CD4-positive, alpha-beta T cell treated with Interleukin-2 at 100 ng/mL for 4 hours (primary cell): ENCODE measurements at places on chromosomes 3 and 15.

DNA sequence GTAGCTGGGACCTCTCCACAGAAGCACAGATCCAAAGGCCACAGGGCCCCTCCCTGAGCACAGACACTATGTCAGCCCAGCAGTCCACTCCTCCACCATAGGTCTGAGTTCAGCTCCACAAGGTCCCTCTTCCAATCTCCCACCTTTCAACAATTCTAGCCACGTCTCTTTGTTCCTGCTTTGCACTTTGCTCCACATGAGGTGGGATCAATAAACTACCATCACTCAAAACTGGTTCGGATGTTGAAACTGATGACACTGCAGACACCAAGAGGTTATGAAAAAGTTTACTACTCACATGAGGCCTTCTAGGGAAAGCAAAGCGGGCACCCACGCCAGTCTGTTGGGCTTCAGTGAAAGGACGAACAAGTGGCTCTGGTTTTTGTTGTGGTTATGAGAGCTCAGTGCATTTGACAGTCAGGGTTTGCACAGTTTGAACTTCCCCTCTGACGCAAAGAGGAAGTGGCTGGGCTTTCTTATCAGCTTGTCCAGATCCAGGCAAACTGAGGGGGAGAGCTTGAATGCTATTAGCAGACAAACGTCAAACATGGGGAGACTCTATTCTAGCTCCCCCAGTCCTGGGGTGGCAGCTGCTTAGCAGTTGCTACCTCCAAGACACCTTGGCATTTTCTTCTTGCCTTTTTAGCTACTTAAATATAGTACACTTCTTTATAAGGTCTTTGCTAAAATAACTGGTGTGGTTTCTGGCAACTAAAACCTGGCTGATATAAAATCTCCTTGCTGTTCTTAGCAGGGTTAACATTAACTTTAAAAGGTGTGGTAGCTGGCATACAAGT is 37.8 kb downstream of the ZNF445 start:
- peak; percentile 49 for DNase-seq

DNA sequence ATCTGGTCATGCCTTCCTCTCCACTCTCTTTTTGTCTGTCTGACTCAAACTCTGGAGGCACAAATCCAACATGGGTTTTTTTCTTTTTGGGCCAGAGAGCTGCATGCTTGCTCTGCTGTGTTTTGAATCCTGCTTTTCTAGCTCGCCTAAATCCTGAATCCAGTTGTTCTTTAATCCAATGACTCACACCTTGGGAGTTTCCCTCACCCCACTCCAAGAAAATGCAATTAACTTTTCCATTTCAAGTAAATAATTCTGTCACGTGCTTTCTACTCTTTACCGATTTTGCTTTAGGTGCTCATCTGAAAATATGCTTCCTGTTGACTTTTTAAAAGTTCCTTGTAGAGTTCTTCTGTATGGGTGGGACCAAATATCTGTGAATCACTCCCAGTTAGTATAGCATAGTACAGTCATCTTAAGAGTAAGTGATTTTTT is 47.6 kb downstream of the SLMAP start:
- DNase-seq, result peak; percentile 57

DNA sequence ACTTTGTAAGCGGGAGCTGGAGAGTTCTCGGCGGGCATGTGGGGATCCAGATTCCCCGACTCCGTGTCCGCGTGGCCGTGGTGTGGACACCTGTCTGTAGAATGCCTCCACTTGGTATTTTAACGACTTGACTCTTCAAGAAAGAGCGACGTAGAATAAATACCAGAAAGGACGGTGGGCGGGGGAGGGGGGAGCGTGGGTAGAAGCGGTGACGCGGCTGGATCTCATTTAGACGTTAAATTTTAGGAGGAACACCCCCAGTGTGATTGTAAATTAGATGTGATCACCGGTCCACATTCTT is 620 bp upstream of the PYGO1 start:
- no peak for DNase-seq

GRCh38 chr3:132381348-132381944 is 35.9 kb upstream of the DNAJC13 start:
- DNase-seq, result no peak

DNA sequence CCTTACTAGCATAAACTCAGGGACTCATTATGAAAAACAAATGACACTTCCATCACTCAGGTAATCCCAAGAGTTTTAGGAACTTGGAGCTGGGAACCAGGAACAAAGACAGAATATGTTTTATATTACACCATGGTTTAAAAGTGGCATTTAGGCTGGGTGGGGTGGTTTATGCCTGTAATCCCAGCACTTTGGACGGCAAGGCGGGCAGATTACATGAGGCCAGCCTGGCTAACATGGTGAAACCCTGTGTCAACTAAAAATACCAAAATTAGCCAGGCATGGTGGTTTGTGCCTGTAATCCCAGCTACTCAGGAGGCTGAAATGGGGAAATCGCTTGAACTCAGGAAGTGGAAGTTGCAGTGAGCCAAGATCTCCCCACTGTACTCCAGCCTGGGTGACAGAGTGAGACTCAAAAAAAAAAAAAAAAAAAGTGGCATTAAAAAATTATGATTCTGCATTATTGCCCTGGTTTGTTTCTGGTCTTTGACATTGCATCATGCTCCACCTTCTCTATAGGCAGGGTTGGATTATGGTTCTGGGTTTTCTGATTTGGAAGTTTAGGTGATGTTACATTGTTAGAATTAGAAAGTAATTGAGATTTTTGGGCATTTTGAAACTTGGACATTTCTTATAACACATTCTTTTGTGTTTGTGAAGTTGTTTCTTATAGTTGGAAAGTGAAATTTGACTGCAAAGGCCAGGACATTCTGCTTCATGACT is 19.0 kb downstream of the SQOR start:
- DNase-seq, result no peak

DNA sequence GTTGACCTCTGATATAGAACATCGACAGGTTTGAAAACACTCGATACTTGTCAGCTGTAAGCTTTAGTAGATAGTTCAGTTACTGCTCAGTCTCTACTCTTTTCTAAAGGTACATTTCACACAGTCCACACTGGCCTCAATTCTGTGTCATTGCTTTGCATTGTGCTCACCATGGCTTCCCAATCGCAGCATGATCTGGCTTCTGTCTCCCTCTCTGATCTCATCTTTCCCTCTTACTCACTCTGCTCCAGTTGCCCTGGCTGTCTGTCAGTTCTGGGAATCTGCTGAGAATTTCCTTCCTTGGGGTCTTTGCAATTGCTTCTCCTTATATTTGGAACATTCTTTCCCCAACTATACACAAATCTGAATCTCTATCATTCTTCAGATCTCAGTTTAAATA is 80.6 kb downstream of the GTF2E1 start:
- DNase-seq, result no peak

- no peak for DNase-seq
Observed at GRCh38 chr15:66996094-66996493, 69.3 kb upstream of the SMAD3 start.

DNA sequence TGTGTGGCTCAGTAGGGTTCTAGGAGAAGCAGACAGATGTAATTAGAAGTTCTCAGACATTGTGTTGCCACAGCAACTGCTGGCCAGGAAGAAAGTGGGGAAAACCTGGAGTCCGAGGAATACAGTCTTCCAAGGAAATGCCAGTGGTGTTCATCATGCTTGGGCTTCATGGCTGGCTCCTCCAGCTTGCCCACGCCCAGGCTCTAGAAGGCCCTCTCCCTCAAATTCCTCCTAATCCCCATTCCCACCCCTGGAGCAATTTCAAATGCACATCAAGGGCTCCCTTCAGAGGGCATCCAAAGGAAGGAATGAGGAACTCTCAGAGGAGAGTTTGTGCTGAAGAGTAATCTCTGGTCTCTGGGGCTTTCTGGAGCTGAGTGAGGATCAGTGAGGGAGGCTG is 21.9 kb downstream of the FSTL1 start:
- DNase-seq, result no peak

DNA sequence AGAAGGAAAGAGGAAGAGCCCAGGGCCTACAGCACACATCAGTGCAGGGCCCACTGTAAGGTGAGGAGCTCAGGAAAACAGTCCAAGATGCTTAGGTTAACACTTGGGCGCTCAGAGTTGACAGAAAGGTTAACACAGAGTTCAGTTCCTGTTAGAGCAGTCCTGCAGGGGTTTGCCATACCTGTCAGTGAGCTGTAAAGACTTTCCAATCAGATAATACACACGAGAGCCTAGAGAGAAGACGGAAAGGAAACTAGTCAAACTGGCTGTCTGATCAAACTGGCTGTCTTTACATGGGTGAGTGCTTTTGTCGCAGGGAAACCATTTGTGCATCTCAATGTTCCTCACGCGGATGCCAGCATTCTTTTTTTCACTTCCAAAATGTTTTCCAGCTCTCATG is 61.4 kb upstream of the ARHGEF26 start:
- DNase-seq, result no peak

DNA sequence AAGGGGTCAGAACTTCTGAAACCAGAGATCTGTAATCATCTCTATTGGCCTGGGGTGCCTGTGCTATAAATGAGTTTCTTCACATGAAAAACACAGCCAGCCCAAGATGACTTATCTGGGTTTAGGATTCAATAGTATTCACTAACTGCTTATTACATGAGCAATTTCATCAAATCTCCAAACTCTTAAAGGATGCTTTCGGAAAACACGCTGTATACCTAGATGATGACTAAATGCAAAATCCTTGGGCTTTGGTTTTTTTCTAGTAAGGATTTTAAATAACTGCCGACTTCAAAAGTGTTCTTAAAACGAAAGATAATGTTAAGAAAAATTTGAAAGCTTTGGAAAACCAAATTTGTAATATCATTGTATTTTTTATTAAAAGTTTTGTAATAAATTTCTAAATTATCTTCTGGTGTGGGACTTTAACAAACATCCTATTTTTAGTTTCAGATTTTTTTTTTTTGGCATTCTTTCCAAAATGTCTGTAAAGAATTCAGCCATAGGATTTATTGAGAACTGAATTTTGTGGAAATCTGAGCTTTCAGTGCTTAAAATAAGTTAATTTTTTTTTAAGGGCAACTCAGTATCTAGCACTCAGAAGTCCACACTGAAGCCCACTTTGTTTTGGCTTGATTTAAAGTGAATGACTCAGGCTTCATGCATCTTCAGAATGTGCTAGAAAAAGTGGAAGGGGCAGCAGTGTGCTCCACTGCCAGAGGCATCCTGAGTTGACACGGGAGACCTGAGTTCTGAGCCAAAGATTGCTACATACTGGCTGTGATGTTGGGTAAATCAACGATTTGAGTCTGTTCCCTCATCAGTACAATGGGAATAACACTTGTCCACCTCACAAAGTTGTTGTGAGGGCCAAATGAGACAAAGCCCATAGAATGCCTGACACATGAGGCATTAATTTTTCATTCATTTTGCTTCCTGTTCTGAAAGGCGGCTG is 18.7 kb downstream of the TMEM43 start:
- DNase-seq, result no peak

GRCh38 chr3:178618197-178618596 is 82.0 kb downstream of the KCNMB2 start:
- no peak for DNase-seq

DNA sequence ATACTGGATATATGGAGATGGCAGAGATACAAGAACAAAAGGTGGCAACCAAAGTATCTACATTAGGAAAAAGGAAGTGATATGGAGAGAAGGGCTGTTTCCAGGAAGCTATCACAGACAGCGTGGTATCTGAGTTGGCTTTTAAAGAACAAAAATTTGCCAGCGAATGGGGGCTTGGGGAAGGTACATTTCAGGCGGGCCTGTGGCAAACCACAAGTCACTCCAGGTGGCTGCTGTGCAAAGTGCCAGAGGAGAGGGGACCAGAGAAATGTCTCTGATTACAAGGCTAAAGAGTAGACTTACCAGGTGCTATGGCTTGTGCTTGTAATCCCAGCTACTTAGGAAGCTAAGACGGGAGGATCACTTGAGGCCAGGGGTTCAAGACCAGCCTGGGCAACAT is 91.1 kb downstream of the MSL2 start:
- DNase-seq, result no peak

GRCh38 chr15:63839722-63840121 is 6.0 kb upstream of the HERC1 start:
- DNase-seq, result no peak

DNA sequence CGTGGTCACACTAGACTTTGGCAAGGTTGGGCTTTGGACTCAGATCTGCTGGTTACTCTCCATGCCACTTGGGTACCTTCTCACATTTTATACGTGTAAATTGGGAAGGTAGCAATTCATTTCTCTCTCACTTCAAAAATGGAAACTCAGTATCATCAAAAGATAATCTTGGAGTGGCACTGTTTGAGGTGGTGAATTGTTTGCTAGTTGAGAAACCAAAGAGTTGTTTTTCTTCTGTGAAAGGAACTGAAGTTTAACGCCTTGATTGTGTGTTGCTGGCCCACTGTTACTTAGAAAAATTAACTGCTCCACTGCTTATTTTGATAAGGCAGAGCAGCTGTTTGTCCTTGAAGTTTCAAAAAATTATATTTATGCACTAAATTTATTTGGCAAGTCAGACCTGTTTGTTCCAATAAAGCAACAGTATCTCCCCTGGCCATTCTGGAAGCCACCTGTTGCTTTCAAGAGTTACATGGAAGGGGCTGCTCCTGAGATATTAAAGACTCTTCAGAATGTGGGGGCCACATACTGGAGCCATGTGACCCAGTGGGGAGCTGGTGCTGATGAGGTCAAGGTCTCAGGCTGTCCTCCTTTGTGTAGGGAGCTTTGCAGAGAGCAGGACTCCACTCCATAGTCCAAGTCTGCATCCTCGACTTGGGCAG is 16.2 kb downstream of the PLCL2 start:
- DNase-seq, result peak; percentile 41

GRCh38 chr3:196288141-196288460 is 575 bp upstream of the PCYT1A start:
- no peak for DNase-seq

GRCh38 chr3:168080499-168081170 is 15.1 kb downstream of the GOLIM4 start:
- DNase-seq, result no peak

DNA sequence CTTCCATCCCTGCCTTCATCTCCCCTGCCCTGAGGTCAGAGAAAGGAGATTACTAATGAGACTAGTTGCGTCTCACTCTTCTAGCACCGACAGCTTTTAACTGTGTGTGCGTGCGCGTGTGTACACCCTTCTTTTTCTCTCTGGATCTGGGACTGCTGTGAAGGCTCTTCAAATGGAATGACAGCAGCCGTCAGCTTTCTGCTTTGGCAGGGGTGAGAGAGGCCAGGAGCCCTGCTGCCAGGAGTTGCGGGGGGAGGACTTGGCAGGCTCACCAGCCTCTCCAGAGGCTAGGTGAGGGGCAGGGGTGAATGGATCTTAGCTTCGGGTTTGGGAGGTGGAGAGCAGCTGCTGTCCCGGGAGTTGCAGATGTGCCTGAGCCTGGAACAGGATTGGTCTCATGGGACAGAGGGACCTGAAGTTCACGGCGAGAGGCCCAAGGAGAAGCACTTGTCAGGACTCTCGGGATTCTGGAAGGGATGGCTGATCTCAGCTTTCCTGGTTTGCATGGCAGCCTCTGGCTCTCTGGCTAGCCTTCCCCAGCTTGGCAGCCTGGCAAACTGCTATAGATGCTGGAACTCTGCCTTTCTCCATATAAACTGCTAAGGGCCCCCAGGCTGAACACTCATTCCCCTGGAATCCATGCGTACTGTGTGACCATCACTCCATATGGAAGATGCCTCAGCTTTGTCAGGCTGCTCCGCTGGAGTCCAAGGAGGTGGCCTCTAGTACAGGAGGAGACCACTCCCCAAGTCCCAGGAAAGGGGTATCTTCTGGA is 16.6 kb downstream of the TEX264 start:
- no peak for DNase-seq
